HFFc6 (cell line): ENCODE measurements at places on chromosomes 6 and 20.

- peak; percentile 99 for DNase-seq
Observed at GRCh38 chr6:33271468-33272274, at the start of the genes RPS18 and VPS52. Gene RPS18, plus strand, starts transcription at chr6:33272075. Its CDS starts 45 bp downstream, at chr6:33272120. Gene VPS52, minus strand, starts transcription at chr6:33271876. Its CDS starts 201 bp downstream, at chr6:33271675.

DNA sequence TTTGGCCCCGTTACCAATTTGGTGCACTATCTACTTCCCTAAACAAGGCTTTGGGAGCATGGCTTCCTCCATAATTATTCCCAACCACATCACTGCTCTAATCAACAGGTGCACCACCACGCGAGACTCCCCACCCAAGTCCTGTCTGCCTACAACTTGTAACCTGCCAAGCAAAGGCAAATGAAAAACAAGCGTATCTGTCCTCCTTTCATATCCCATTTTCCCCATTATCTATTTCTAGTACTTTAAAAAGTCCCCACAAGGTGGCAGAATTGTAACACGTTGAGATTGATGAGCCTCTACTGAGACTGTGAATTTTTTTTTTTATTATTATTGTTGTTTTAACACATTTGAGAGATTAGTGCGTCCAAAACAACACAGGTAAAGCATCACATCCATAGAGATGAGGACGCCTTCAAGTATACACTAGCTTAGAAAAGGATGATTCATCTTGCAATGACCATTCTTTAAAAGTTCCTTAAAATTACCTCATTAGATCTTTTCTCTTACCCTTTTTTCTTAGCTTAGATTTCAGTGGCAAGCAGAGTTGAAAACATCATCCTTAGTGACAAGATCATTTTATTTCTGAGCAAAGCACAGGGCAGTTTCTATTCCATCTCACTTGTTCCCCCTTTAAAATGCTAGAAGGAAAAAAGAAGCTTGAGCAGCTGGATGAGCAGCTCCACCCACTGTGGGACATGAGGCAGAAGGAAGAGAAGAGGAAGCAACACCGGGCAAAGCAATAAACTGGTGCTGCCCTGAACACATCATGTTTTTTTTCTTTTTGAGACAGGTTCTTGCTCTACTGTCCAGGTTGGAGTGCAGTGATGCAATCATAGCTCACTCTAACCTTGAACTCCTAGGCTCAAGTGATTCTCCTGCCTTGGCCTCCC is 210.8 kb downstream of the ARHGAP18 start:
- DNase-seq: peak; percentile 62

DNA sequence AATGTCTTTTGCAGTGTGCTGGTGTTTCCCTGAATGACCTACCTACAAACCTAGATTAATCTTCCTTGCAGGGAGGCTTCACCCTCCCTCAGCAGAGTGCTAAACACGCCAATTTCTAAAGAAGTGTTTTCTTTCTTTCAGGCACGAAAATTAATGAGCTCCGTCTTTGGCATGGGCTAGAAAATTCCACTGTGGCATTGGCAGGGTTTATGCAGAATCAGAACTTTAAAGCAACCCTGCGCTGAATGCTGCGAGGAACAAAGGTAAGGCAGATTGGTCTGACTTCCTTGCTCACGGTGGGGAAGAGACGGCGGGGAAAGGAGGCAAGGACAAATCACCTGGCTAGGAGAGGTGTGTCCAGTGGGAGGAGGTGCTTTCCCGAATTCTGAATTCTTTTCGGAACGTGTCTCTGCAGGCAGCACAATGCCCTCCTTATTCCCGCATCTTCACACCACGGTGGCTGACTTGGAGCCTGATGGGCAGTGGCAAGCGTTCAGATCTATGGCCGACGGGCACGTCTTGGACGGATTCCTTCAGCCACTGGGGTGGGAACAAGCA is 6.2 kb upstream of the BANF2 start:
- no peak for DNase-seq

DNA sequence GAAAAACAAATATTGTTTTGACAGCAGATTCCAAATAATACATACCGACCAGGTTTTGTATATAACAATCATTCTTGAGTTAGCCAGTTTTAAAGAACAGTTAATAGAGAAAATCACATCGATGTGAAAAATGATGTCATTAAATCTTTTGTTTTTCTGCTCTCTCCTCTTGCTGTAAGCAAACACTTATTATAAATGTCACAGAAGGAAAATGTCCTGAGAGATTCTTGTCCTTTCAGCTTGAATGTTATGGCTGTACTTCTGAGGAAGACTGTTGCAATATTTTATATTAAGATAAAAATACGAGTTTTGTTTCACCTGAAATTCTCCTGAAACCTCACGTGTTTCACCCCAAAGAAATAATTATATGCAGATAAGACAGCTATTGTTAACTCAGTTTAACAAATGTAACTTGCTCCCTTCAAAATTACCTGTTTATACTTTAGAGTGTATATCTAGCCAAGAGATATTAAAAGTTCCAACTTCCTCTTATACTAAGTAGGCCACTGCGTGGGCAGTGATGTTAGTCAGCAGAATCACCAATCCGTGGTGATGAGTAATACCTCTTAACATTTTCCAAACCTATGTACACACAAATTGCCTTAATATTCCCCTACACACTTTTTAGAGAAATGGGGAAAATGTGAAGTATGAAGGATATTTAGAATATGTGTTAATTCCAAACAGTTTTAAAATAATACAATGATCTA is 1111.4 kb upstream of the CITED2 start:
- peak; percentile 85 for DNase-seq

DNA sequence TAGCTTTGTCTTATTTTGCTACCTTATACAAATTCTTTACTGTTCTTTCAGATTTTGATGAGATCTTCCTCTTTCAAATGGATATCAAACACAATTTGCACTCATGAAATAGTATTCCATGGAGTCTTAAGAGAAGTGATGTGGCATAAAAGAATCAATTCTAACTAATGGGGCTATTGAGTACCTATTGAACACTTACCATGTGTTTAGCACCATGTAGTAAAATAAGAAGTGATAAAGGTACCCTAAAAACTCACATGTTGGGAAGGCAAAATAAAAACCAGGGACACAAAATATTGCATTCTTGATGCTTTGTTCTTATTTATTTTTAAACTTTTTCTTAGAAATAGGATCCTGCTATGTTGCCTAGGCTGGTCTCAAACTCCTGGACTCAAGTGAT is 56.2 kb downstream of the KIF13A start:
- no peak for DNase-seq

- no peak for DNase-seq
Observed at GRCh38 chr20:20084296-20084752, 32.0 kb downstream of the CFAP61 start.

DNA sequence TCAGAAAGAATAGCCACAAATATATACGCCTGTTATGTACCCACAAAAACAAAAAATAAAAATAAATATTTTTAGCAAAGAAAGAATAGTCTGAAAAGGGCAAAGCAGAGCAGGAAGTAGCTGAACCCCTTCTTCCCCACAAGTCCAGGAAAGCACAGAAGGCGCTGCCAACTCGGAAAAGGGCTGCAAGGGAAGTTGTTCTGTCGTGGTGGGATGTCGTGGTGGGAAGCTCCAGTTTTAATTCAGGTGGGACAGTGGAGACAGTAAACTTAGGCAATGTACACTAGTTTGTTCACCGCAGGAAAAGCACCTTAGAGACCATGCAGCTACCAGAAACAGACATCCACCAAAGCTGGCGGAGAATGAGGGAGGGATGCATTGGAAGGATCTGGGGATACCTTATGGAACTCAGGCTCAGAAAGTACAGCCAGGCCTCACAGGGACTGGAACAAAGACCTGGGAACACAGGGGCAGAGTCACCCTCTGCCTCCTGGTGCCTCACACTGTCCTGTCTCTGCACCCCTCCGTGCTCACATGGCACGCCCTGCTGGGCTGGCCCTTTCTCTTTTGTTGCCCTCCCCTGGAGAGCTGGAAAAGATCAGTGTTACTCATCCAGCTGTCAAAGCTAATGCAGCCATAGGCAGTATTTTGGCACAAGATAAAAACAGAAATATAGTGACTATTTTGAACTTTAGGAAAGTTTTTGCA is 3.3 kb upstream of the APMAP start:
- DNase-seq: peak; percentile 5

DNA sequence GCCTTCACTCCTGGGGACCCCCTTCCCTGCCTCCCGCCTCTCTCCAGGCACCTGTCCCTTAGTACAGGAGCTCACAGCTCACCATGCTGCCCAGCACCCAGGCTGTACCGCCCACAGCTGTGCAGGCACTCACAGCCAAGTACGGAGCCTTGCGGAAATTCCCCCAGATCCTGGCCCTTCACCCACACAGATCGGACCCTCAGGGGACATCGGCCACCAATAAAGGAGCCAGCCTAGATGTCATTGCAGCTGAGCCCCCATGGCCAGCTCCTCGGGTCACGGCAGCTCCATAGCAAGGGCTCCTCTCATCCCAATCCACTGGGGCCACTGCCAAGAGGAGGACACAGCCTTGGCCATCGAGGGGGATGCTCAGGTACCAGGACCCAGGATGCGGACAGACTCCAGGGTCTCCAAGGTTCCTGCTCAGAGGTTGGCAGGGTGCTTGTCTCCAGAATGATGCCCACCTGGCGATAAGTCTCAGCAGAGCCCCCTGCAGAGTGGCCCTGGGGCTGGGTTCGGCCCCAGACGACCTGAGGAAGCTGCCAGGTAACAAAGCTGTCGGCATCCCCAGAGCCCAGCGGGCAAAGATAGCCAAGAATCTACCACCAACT is 82.3 kb downstream of the YTHDF1 start:
- no peak for DNase-seq

DNA sequence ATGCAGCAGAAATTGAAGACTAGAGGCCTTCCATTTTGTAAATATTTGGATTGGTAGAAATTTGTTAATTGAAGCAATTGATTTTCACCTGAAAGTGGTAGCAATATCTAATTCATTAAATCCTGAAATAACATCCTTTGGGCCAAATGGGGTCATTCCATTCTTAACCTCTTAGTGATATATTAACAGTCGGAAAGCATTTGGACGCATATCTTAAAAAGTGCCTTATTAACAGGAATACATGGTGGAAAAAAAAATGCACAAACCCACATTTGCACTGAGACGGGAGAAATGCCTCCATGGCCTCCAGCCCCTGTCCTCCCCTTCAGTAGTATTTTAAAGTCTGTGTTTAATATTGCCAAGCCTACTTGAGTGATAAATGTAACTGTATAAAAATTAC is 205.5 kb downstream of the TFAP2B start:
- DNase-seq: no peak

- DNase-seq: no peak
Observed at GRCh38 chr20:40489886-40490285, 199.2 kb downstream of the MAFB start.

DNA sequence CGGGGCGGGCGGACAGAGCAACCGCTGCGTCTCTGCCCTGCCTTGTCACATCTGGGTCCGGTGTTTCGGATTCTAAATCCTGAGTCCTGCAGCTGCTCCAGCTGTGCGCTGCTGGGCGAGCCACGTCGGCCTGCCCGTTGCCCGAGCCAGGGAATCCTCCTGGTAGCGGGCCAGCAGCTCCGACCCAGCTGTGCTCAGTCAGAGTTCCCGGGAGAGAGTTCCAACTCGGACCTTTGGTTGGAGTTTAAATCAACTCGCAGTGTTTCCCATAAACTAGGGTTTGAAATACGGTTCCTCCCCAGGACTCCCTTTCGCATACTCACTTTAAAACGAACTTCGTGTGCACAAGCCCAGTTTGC is 315 bp upstream of the PDE10A start:
- DNase-seq: no peak

DNA sequence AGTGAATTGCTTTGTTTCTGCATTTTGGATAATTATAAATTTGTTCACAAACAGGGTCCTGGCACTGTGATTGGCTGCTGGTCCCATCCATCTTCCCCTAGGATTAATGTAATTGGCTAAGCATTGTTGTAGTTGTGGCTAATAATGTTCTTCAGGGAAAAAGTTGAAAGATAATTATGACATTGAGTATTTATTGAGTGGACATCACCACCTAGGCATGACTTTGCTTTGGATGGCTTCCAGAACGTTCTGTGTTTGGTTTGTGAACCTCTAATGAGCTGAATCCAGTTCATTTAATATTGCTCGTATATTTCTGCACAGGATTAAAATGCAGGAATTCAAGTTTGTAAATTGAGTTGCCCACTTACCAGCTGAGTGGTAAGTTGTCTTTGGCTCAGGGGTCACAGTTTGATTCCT is 55.1 kb downstream of the ARID1B start:
- peak; percentile 47 for DNase-seq

DNA sequence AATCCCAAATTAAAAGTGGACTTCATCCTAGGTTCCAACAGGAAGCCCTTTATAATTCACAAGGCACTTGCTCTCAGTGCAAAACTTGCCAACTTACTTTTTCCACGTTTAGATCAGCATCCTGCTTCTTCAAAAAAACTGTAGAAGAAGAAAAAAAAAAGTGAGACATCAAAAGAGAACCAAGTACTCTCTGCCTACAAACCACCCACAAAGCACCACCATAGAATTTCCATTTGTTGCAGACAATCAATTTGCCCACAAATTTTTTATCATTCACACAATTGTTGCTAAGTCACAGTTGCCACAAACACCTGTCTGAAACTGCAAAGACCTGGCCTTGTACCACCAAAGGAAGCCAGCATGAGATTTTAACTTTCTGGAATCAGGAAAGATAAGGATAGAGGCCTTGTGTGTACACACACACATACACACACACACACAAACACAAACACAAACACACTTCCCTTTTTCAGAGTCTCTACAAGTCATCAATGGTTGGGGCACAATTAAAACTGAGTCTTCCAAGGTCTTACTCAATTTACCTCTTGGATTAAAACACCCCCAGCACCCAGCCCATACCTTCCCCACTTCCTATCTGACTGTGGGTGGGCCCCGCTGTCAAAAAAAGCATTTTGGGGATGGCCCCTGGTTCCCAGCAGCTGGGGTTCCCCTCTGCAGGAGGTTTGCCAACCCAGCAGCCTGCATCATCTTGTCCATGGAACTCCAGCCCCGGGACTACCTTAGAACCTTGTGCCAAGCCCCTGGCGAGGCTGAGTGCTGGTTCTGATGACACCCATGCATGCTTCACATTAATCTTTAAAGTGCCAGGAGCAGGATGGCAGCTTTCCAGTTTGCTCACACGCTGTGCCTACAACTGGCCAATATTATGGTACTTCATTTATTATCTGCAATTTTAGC is 26.5 kb downstream of the FYN start:
- DNase-seq: no peak

DNA sequence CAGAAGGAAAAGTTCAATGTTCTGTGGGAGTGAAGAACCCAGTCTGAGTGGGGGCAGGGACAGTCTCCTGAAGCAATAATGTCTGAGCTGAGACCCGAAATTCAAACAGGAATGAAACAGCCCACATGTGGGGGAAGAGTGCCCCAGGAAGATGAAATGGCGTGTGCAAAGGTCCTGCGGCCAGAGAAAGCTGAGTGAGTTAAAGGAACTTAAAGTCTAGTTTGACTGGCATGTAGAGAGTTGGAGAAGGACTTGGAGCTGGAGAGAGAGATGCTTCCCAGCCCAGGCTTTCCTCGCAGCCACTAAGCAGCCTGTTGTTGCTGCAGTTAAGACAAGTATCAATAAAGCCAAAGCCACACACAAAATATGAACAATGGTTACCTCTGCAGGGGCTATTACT is 38.0 kb upstream of the MDGA1 start:
- no peak for DNase-seq

GRCh38 chr6:107576852-107577251 is 86.9 kb downstream of the SOBP start:
- peak; percentile 71 for DNase-seq

- peak; percentile 33 for DNase-seq
Observed at GRCh38 chr6:70398783-70399728, 14.3 kb upstream of the FAM135A start.

GRCh38 chr20:62479156-62479555 is 3.4 kb upstream of the GATA5 start:
- DNase-seq: no peak

GRCh38 chr6:125918681-125919566 is 37.6 kb upstream of the HINT3 start:
- peak; percentile 54 for DNase-seq

- peak; percentile 77 for DNase-seq
Observed at GRCh38 chr20:57714409-57715267, 4.8 kb upstream of the PMEPA1 start.
